ENCODE measurements at places on chromosomes 1 and 21.

DNA sequence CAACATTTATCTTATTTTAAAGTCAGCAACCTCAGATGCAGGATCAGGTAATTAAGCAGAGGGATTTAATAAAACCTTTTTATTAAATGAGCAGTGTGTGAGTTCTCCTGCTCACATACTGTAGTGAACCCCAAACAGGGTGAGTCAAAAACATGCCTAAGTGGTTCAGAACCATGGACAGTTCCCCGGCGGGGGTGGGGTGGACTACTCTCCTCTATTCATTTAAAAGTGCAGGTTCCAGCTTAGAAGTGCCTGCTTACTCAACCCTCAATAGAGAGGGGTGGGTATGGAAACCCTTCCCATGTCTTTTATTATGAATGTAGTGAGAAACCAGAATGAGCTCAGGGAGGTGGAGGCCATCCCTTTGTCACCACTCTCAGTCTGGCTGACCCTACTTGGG is 397.9 kb downstream of the HHAT start:
- peak; percentile 64 for DNase-seq

- DNase-seq: no peak
Measured at GRCh38 chr1:5955479-5955977, 36.7 kb downstream of the NPHP4 start.

DNA sequence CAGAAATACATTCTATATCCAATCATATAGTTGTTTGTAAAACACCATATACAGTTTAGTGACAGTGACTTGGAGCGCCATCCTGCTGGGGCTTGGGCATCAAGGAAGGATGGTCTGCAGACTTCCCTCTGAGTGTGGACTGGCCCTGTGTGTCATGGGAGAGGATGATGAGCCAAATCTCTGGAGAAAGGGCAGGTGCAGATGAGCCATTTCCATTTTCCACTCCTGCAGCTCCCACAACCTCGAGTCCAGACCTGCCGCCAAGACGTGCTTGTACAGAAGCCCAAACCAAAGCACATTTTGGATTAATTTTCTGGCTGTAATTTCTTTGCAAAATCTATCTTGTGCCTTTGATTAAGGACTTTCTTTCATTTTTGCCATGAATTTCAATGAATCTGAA is 48.3 kb upstream of the SLC22A15 start:
- no peak for DNase-seq

DNA sequence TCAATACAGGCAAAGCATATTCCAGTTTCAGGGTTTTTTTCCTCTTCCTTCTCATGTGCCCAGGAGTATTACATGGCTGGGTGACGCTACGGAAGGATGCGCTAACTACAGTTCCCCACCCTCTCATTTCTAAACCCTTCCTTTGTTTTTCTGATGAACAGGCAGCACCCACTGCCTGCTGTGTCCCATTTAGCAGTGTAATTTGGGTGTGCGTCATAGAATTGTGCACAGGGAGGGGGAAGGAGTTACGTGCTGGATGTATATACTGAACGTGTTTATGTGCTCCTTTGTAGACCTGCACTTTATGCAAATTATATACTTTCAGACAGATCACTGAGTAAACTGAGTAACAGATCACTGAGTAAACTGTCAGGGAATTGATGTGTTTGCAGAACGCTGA is 44.5 kb downstream of the ELAPOR1 start:
- no peak for DNase-seq

GRCh38 chr1:219124163-219124562 is 49.5 kb upstream of the LYPLAL1 start:
- DNase-seq: no peak

- DNase-seq: no peak
Measured at GRCh38 chr1:32377541-32378220, 15.3 kb downstream of the TSSK3 start.

- no peak for DNase-seq
Measured at GRCh38 chr1:112818990-112819689, 104.0 kb upstream of the PPM1J start.

GRCh38 chr1:202160377-202160940 is at the start of gene PTPN7:
TSS of gene PTPN7 (minus strand) at chr1:202160602. CDS start at chr1:202159402, 1,200 bp downstream.
- peak; percentile 93 for DNase-seq

- DNase-seq: peak; percentile 63
Measured at GRCh38 chr1:214280386-214281020, 456 bp upstream of the SMYD2 start.

GRCh38 chr1:239417986-239418640 is 31.7 kb downstream of the CHRM3 start:
- no peak for DNase-seq

GRCh38 chr1:6105218-6105679 is 59.6 kb downstream of the KCNAB2 start:
- no peak for DNase-seq

DNA sequence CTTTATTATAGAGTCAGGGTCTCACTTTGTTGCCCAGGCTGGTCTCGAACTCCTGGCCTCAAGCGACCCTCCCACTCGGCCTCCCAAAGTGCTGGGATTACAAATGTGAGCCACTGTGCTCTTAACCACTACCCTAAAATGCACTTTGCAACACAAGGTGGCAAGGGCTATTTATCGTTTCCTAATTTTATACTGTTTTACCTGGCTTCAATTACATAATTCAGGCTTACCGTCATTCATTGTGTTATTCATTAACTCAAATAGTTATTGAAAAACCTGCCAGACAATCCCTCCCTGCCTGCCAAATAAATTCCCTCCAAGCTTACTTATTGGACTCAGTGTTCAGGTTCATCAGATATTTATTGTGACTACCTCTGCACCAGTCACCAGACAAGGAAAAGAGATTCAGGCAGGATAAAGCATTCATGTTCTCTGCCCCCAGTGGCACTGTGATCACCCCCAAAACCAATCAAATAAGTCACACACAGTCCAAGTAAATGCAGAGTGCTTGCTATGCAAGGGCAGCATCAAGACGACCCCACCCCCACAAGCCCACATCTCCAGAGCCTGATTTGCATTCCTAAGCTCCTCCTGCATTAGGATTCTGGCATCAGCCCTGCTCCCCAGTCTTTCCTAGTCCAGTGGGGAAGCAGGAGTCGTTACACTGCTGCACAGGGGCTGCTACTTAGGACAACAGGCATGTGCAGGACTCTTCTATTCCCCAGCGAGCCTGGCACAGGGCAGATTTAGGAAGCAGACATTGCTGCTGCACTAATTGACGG is 8.1 kb downstream of the PAQR7 start:
- no peak for DNase-seq

DNA sequence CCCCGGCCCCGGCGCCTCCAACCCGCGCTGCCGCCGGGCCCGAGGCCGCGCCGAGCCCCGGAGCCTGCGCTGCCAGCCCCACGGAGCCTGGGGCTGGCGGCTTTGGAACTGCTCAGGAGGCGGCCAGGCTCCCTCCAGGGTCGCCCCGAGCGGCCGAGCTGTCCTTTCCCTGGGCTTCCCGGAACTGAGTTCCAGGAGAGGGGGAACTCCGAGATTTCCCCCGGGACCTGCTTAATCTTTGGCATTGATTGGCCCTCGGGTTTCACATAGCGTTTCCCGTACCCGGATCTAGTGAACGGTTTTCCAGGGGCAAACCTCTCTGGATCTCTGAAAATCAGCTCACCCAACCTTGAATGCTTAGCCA is 504 bp downstream of the H6PD start:
- DNase-seq: no peak

- DNase-seq: peak; percentile 38
Measured at GRCh38 chr1:29354511-29355098, 118.3 kb downstream of the PTPRU start.

GRCh38 chr1:186839041-186839400 is 10.3 kb downstream of the PLA2G4A start:
- no peak for DNase-seq

GRCh38 chr1:27563591-27564471 is 40.1 kb downstream of the AHDC1 start:
- no peak for DNase-seq

DNA sequence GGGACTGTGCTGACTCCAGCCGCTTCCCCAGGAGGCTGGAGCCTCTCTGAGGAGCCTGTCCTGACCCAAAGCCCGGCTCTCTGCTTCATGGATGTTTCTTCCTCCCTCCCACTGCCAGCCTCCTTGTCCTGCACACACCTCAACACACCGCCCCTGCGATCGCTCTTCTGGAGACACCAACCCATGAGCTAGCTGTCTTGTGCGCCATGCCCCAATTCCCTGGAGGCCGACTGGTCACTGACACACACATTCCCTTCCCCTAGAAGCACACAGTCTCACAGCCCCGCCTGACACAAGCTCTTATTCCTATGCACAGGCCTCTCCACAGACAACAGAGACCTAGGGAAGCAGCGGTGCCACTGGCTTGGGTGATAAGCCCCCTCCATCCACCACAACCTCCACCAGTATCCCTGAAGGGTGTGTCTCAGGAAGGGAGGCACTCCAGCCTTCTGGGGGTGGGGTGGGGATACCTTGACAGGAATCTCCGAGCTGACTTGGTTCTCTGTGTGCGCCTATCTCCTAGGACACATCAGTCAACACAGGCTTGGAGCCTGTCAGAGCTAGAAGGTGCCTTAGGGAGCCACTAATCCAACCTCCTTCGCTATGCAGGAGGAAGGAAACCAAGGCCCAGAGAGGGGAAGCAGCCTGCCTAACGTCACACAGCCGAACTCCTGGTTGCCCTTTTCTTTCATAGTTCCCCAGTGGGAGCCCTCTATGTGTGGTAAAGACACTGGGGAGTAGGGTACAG is 31.1 kb downstream of the AHDC1 start:
- DNase-seq: no peak

- DNase-seq: no peak
Measured at GRCh38 chr1:22828484-22829308, 118.1 kb downstream of the EPHB2 start.

DNA sequence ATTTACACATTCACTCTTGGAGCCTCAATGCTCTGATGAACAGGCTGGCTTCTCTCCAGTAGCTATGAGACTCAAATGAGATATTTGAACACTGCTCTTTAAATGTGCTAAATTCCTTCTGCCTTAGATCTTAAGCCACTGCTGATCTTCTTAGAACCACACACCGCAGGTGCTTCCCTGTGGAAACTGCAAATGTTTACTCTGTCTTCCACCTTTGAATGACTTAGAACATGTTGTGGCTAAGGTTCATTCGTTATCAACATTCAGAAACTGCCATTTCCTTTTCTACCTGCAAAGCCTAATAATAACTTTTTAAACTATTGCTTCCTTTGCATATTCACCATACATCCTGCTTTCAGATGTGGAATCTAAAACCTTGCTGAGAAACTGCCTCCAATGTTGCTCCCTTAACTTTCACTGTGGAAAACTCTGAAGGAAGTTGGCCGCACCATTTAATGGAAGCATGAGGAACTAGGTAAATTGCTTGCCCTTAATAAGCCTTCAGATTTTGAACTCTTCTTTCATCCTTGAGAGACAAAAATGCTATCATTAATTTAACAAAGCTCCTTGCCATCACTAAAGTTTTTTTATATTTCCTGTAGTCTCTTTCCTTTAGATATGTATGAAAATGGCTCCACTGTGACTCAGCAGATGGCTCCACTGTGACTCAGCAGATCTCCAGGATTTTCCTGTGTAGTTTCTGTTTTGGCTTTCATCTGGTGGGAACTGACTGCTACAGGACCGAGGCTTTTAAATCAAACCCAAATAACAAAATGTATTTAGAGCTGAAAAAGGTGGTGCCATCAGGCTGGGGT is 143.8 kb downstream of the TNFSF18 start:
- DNase-seq: no peak

- no peak for DNase-seq
Measured at GRCh38 chr1:186974774-186975181, 146.0 kb downstream of the PLA2G4A start.

Measured in activated CD8-positive, alpha-beta memory T cell treated with anti-CD3 and anti-CD28 coated beads for 24 hours (primary cell).